ENCODE measurements at places on chromosomes 7 and 10.

GRCh38 chr7:24741679-24742505, 15.4 kb downstream of the GSDME start:
- no peak for DNase-seq

DNA sequence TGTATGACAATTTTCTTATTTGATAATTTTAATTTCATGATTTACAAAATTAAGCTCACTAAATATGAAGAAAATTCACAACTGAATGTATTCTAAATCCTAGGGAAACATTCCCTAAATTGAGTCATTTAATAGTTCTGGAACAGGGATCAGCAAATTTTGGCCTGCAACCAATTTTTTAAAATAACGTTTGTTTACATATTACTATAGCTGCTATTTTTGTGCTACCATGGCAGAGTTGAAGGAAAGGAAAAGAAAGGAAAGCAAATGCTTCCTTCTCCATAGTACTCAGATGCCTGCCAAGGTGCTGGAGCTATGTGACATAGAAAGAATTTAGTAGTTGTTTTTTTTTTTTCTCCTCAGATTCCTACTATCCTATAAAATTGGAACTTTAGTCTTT, 1307.7 kb upstream of the LRRTM3 start:
- DNase-seq, result no peak

- DNase-seq, result no peak
Observed at GRCh38 chr10:85175635-85176034, 847.2 kb downstream of the CCSER2 start.

GRCh38 chr10:113385021-113385999, 167.5 kb upstream of the HABP2 start:
- DNase-seq, result peak; percentile 5

- DNase-seq, result no peak
Observed at GRCh38 chr7:147595042-147595441, 995.5 kb upstream of the C7orf33 start.

DNA sequence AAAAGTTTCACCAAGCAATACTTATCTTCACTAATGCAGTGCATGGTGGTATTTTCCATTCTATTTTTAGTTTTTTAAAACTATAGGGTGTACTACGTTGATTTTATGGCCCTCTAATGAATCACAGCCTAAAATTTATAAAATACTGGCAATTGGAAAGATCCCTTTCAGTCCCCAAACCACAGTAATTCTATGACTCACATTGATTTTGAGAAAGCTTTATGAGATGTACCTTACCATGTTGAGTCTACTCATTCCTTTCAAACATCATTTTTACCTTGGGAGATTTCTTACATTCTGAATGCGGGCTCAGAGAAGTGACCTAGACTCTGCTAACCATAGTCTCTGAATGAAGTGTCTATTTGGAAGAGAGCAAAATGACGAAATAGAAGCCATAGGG, 141.6 kb downstream of the GPR85 start:
- no peak for DNase-seq

GRCh38 chr10:36534471-36535002, 590.9 kb upstream of the ANKRD30A start:
- no peak for DNase-seq

DNA sequence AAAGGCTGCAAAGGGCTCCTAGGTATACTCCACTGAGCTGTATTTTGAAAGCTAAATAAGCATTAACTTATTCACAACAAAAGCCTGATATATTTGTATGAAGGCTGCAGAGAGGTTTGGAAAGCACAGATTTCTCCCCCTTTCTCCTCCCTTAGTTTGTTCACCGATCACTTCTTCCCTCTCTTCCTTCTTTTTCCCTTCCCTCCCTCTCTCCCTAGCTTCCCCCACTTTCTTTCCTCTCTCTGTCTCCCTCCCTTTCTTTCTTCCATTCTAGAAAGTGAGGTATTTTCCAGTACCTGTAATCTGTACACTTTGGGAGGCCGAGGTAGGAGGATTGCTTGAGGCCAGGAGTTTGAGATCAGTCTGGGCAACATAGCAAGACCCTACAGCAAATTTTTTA, 62.1 kb downstream of the HHEX start:
- DNase-seq, result no peak

- no peak for DNase-seq
Observed at GRCh38 chr10:44195112-44196007, 189.5 kb downstream of the CXCL12 start.

DNA sequence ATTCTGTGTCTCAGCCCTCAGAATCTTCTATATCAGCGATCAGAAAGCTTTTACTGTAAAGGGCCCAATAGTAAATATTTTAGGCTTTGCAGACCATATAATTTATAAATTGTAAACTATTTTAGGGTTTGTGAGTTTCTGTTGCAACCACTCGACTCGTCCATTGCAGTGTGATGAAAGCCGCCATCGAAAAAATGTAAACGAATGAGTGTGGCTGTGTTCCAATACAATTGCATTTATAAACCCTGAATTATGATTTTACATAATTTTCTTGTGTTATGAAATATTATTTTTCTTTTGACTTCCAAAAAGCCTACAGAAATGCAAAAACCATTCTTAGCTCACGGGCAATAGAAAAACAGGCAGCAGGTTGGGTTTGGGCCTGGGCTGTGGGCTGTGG, 62.5 kb upstream of the ADO start:
- no peak for DNase-seq

DNA sequence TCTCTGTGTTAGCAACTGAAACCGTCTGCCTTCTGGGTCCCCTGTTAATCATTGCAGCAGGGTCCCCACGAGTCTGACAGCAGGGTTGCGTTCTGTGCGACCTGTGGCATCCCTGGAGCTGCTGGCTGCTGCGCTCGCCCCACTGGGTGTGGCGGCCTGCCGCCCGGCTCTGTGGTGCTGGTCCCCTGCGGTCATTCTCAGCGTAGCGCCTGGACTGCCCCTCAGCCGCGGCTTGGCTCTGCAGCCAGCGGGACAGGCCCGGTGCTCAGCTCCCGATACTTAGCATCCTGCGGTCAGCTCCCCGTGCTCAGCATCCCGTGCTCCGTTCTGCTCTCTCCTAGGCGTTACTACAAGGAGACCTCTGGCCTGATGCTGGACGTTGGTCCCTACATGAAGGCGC, 35.0 kb downstream of the LHPP start:
- no peak for DNase-seq

DNA sequence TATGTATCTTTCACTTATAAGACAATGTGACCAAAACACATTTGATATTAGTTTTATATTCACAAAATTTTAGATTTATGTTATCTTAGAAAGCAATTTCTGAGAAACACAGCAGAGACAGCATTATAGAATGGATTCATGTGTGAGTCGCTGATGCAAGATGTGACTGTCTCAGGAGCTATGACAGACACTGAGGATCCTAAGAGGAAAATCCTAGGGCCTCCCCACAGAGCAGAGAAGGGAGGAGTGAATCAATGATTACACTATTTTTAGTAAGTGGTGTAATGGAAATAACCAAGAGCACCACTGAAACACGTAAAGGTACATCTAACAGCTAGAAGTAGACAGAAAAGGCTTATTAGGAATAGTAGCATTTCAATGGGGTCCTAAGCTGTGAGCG, 204.0 kb upstream of the PTN start:
- no peak for DNase-seq

DNA sequence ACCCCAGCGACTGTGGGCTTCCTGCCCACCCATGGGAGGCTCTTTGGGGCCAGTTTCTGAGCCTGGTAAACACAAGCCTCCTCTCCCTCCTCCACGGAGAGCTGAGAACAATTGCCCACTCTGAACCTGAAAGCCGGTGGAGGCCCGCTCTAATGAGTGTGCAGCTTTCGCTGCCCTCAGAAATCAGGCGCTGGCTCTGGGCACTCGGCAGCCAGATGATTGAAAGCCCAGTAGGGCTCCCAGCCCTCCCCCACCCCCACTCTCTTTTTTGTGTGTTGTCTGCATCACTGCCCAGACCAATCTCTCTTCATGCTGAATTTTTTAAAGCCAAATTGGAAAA, 438.9 kb downstream of the RPS24 start:
- no peak for DNase-seq

GRCh38 chr7:116644628-116645027, 27.4 kb upstream of the MET start:
- DNase-seq, result no peak

- DNase-seq, result no peak
Observed at GRCh38 chr10:95818668-95819067, 62.7 kb downstream of the ENTPD1 start.

DNA sequence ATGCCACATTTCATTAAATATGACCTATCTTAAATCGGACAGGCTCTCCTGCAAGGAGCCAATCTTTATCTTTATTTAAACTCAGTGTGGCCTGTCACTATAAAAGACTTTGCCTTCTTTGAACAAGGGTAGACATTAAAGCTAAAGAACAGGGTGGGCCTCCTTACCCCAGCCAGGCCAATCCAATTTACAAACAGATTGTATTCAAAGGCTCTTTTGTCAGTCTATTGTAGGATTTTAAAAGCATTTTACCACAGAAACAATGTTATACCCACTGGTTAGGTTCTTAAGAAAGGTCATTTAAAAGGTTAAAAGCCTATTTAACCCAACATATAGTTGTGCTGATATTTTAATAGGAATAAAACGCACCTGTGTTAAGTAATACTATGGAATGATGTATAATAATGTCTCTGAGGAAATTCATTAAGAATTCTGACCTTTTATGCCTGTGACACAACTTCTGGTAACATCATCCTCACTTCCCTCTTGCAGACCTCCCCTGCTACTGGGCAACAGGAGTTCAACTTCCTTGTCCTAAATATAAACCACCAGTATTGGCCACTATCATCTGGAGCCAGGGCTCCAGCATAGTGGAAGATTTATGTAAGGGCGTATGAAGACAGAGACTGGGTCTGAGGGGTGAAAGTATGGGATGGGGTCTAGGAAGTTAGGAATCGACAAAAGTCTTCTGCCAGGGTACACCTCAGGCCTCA, 32.5 kb downstream of the MTERF1 start:
- no peak for DNase-seq

GRCh38 chr7:114879554-114879953, 42.3 kb upstream of the MDFIC start:
- DNase-seq, result no peak

All from activated CD8-positive, alpha-beta memory T cell treated with anti-CD3 and anti-CD28 coated beads for 1 hour (primary cell).